ENCODE measurements at places on chromosomes 11 and 22.

- no peak for DNase-seq
Measured at GRCh38 chr22:26848244-26848920, 191.0 kb downstream of the MIAT start.

- DNase-seq = no peak
Measured at GRCh38 chr22:46465345-46465720, 72.1 kb downstream of the CELSR1 start.

- no peak for DNase-seq
Measured at GRCh38 chr11:104917271-104918112, 19.2 kb upstream of the CASP12 start.

- DNase-seq = no peak
Measured at GRCh38 chr11:75241906-75242644, 1.5 kb downstream of the TPBGL start.

DNA sequence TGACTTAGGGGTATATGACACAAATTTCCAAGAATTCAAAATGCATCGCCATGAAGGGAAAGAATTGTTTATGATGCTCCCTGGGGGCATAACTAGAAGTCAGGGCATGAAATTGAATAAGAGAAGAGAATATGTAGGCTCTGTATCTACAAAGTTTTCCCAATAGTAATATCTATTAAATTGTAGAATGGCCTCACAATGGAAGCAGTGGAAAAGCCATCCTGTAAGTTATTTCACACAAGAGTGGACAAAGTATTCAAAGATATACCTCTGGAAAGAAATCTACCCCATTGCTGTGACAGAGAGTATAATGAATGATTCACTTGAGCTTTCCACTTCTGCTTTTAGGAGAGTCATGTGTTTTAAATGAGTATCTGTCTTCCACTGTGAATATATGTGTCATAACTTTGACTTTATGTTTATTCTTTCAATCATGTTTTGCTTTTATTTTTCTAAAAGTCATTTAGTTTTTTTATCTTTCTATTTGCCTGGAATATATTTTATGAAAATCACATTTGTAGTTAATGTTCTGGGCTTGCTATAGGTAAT, 65.7 kb upstream of the DDI1 start:
- no peak for DNase-seq

Data from epithelial cell of esophagus (primary cell).